ENCODE measurements at places on chromosomes 2 and 18. TPM values are rescaled to one million over a fixed set of nuclear protein-coding genes. Genes with fewer than 3 reads are reported as not detected.

Gene MBOAT2
- 178 TPM for polyA plus RNA-seq

Gene RASGRP3
- 20.2 TPM for polyA plus RNA-seq

Gene MDH1B
- 17.8 TPM for polyA plus RNA-seq

Gene IDH1
- 354 TPM for polyA plus RNA-seq

Gene UGT1A8
- polyA plus RNA-seq = not detected

Gene AGXT
- not detected for polyA plus RNA-seq

Gene UGT1A5
- polyA plus RNA-seq = not detected

Gene DTYMK
- 42.2 TPM for polyA plus RNA-seq

Gene IL18RAP
- polyA plus RNA-seq = not detected

Gene NFE2L2
- polyA plus RNA-seq = 1.4 TPM

Gene OSR1
- polyA plus RNA-seq = not detected

Gene IMMT
- polyA plus RNA-seq = 44.9 TPM

Gene XDH
- 0.36 TPM for polyA plus RNA-seq

Gene PROKR1
- 0.06 TPM for polyA plus RNA-seq

Gene TEKT4
- polyA plus RNA-seq = not detected

Gene NOSTRIN
- polyA plus RNA-seq = not detected

Gene ALPI
- polyA plus RNA-seq = not detected

Gene SLC25A12
- 122 TPM for polyA plus RNA-seq

Gene C1GALT1C1L
- polyA plus RNA-seq = not detected

Gene NAPG
- 84.6 TPM for polyA plus RNA-seq

Gene STAMBP
- polyA plus RNA-seq = 69.1 TPM

Gene SPP2
- polyA plus RNA-seq = not detected

Gene EIF5B
- polyA plus RNA-seq = 12.6 TPM

Gene ANO7
- polyA plus RNA-seq = not detected

Gene ANKMY1
- polyA plus RNA-seq = 16.6 TPM

Gene FNDC4
- 101 TPM for polyA plus RNA-seq

Gene EXOC6B
- 23.4 TPM for polyA plus RNA-seq

Gene LPIN2
- polyA plus RNA-seq = 14.4 TPM

Gene SCYGR4
- not detected for polyA plus RNA-seq

Gene CRYGD
- polyA plus RNA-seq = not detected

Gene CAPN13
- not detected for polyA plus RNA-seq

Gene MAP3K19
- not detected for polyA plus RNA-seq

Gene ANKRD29
- 4.9 TPM for polyA plus RNA-seq

Gene SAG
- not detected for polyA plus RNA-seq

Gene IL18R1
- 0.09 TPM for polyA plus RNA-seq

Gene SERPINB10
- not detected for polyA plus RNA-seq

Gene LRRTM4
- polyA plus RNA-seq = 37.3 TPM

Gene SERPINB13
- polyA plus RNA-seq = not detected

Gene ATAD2B
- 37.6 TPM for polyA plus RNA-seq

Gene SCYGR8
- polyA plus RNA-seq = not detected

Gene D2HGDH
- 16.0 TPM for polyA plus RNA-seq

Gene NDUFV2
- polyA plus RNA-seq = 285 TPM

Gene CBLN2
- 28.3 TPM for polyA plus RNA-seq

Gene ADGRF3
- polyA plus RNA-seq = 0.12 TPM

Gene DPYSL5
- 157 TPM for polyA plus RNA-seq

Data from neural cell (in vitro differentiated cells).